Pons (tissue), 1 donor: ENCODE measurements at places on chromosomes 5 and 9.
A peak's percentile ranks its signal among the peaks of the same experiment; 100 is the strongest.

GRCh38 chr5:111676466-111676865, 80.5 kb downstream of the NREP start:
- DNase-seq, result no peak

GRCh38 chr5:171419688-171420430, 412 bp downstream of the FGF18 start:
- no peak for DNase-seq

DNA sequence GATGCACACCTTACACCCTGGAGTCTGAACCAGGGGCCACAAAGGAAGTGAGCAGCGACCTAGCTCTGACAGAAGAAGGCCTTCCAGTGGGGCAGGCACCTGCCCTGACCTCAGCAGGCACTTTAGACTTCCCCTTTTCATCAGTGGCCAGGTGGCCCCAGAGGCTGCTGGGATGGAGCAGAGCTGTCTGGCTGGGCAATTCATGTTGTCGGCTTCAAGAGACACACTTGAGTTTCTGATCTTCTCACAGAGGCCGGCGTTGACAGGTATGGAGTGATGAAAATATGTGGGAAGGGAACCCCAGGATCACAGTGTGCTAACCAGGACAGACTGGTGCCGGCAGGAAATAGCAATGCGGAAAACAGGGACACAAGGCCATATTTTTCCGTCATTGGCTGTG, 375.5 kb downstream of the CTNND2 start:
- DNase-seq, result no peak

GRCh38 chr9:116275418-116276195, 122.0 kb downstream of the PAPPA start:
- no peak for DNase-seq

DNA sequence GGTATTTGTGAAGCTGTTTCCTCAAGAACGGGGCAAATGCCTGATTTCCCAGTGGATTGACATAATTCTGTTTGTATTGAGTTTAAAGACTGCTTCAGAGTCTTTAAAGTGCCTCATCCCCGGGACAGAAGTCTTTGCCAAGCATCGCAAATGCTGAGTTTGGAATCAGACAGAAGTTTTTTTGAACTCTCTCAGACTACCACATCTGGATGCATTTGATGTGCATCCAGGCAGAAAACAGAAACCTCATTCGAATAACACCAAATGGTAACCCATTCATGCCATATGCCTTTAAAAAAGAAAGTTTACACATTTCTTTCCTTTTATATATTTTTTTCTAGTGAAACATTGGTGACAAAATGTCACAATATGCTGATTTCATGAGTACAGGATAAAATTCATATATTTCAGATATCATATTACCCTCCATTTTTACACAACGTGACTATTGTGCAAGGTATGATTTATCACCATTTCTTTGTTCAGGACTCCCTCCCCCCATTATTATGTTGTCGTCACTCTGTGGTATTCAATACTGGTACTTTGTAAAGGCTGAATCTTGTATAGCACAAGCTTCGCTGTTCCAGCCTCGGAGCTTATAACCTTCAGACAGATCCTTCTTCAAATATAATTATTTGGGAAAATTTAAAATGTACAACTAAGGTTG, 91.1 kb downstream of the ZNF608 start:
- no peak for DNase-seq

GRCh38 chr5:89597878-89598277, 714.9 kb upstream of the MEF2C start:
- no peak for DNase-seq

- DNase-seq, result no peak
Observed at GRCh38 chr9:117549444-117549843, 134.6 kb upstream of the ASTN2 start.

GRCh38 chr9:135669616-135670285, 6.6 kb downstream of the LCN9 start:
- no peak for DNase-seq

DNA sequence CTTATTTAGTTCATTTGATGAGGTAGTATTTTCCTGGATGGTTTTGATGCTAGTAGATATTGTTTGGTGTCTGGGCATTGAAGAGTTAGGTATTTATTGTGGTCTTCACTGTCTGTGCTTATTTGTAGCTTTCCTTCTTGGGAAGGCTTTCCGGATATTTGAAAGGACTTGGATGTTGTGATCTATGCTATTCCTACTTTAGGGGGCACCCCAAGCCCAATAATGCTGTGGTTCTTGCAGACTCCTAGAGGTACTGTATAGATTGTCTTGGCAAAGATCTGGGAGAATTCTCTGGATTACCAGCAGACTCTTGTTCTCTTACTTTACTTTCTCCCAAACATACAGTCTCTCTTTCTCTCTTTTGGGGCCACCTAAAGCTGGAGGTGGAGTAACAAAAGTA, 315.7 kb downstream of the MAT2B start:
- no peak for DNase-seq

GRCh38 chr9:95947118-95947517, 71.6 kb downstream of the ERCC6L2 start:
- no peak for DNase-seq

- DNase-seq, result no peak
Observed at GRCh38 chr9:97425336-97425972, 13.6 kb downstream of the TDRD7 start.

GRCh38 chr9:110148384-110148783, 59.6 kb downstream of the C9orf152 start:
- DNase-seq, result peak; percentile 61

DNA sequence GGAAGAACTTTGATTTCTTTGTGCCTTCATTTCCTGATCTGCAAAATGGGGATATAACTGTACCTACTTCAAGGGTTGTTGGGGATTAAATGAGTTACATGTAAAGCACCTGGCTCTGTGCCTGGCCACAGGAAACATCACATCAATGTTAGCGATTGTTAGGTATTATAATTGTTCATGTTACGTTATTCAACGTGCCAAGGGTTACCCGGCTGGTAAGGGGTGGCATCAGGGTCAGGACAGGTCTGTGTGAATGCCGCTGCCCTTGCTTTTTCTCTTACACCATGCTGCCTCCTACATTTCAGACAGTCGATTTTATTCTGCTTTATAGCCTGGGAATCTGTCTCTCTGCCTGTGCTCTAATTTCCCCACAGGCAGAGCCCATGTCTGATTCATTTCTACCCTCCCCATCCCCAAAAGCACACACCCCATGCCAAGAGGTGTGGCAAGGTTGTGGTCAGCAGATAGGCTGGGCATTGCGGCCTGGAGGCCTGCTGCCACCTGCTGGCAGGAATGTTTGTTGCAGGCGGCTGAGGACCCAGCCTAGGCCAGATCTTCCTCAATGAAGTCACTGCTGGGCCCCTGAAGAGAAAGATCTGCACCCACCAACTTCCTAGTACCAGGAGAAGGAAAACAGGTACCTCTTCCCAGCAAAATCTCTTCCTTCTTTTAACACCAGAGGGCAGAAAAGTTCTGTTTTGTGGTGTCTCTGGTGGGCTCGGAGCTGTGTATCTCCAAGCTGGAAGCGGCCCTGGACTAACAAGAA, 5.3 kb downstream of the ANKS6 start:
- peak; percentile 57 for DNase-seq

DNA sequence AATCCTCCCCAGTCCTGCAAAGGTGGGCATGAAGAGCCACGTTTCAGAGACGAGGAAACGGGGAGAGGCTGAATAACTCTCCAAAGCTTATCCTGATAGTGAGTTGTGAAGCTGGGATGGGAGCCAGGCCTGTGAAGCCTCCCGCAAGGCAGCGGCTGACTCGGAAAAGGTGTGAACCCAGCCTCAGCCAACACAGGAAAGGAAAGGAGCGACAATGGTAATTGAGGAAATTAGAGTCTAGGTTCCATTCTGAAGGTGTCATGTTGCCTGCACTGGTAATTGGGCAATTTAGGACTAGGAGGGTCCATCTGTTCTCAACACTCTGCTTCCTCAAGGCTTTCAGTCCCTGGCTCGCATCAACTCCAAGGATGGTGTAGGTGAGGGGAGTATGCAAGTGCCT, 83.4 kb downstream of the LIFR start:
- DNase-seq, result no peak

DNA sequence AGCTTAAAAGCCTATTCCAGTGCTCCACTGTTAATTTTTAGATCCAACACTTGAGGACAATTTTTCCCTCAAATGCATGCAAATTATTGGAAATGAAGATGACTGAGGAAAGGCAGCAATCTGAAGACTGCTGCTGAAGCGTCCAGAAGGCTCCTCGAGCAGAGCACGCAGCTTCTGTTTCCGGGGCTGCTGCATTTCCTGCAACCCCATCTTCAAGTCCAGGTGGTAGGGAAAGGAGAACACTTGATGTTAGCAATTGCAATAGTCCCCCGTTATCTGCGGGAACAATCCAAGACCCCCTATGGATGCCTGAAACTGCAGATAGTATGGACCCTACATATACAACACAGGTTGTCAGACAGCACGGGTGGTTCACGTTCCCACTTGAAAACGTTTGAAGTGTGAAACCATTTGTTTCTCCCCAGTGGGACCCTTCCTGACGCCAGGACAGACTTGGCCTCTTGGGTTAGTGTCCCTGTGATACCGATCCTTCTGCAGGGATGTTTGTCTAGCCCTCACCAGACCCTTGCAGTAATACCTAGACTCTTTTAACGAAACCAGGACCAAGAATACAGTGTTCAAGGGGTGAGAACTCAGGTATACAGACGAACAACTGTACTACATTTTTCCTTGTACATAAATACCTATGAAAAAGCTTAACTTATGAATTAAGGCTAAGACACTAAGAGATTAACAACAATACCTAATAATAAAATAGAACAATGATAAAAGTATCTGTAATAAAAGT, 152.3 kb downstream of the HSD17B3 start:
- no peak for DNase-seq

- no peak for DNase-seq
Observed at GRCh38 chr9:74512416-74512815, 15.3 kb downstream of the RORB start.

DNA sequence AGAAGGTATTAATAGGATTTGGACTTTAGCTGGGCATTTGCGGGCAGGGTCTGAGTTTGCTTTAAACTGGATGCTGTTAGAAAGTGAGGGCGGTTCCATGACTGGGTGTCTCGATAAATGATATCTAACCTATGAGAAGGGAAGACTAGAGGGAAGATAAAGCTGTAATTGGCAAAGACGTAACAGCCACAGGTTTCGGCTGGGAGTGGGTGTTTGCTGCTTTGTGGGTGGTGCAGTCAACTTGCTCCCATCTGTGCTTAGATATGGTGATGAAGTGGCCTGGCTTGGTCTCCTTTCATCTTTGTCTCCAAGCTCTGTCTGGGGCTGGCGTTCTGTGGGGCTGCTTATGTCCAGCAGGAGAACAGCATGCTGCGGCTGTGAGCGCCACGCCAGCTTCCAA, 23.3 kb downstream of the OR2V1 start:
- no peak for DNase-seq

GRCh38 chr9:96654450-96655197, 493 bp downstream of the PRXL2C start:
- DNase-seq, result peak; percentile 78

- DNase-seq, result no peak
Observed at GRCh38 chr5:60210810-60211209, 317.3 kb upstream of the PDE4D start.

DNA sequence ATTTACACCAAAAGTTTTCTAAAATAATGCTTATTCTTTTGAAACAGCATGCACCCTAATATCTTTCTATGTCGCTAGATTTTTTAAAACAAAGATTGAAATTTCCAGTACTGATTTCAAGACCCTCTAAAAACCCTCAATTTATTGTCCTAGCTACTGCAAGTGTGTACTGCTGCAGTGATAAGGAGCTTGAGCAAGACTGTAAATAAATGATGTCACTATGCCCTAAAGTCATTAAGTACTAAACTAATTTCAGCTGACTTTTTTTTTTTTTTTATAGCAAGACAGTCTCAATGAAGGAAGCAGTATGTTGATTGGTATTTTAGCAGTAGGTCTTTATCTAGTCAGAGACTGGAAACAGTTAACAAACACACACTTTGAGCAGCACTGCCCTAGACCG, 12.2 kb upstream of the MIER3 start:
- DNase-seq, result no peak
